ENCODE measurements at places on chromosomes 13 and 19. TPM values are rescaled to one million over a fixed set of nuclear protein-coding genes. Genes with fewer than 3 reads are reported as not detected.

ZNF429 gene
- 0.79 TPM for total RNA-seq

ADGRE1 gene
- not detected for total RNA-seq

SMARCA4 gene
- total RNA-seq = 92.8 TPM

DNAAF3 gene
- total RNA-seq = 0.32 TPM

RFPL4A gene
- 0.13 TPM for total RNA-seq

MIA gene
- 0.20 TPM for total RNA-seq

GRK1 gene
- total RNA-seq = not detected

NLRP11 gene
- total RNA-seq = not detected

WDR88 gene
- 0.14 TPM for total RNA-seq

CLIP3 gene
- 2.6 TPM for total RNA-seq

GNG7 gene
- total RNA-seq = 0.20 TPM

CAB39L gene
- total RNA-seq = 8.8 TPM

HCST gene
- total RNA-seq = not detected

GPATCH1 gene
- 7.1 TPM for total RNA-seq

PRTN3 gene
- total RNA-seq = not detected

CACNG7 gene
- 0.04 TPM for total RNA-seq

N4BP2L1 gene
- total RNA-seq = 1.5 TPM
